ENCODE measurements at places on chromosomes 13 and 19.

GRCh38 chr13:63024458-63024857 is 1608.8 kb upstream of the PCDH20 start:
- no peak for DNase-seq

DNA sequence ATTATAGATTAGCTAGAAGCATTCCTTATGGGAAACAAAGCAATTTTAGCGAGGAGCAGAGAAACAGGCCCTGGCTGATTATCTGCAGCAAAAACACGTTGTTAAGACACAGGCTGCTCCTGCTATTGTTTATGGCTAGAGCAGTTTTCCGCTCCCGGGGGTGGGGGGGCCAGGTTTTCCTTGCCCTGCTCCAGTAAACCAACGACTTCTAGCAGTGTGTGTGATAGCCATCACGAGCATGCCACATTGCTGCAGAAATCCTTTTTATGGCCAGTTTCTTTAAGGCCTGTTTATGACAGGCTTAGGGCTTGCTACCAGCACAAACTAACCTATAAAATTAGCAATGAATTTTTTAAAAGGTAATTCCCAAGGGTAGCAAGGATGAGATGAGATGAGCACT is 18.4 kb upstream of the IL17D start:
- DNase-seq = no peak

DNA sequence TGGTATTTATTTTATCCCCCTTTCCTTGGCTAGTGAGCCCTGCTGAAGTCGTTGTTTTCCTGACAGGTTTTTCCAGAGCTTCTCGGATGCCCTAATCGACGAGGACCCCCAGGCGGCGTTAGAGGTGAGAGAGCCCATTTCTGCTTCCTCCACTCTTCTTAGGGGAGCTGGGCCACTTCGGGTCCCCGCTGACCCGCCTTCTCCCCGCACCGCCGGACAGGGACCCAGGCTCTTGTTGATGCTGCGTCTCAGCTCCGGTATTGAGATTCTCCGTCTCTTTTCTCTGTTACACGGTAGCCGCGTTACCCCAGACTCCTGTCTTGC is 306 bp downstream of the SUGT1 start:
- no peak for DNase-seq

GRCh38 chr13:75258159-75258782 is 223.7 kb downstream of the TBC1D4 start:
- DNase-seq = no peak

- DNase-seq = no peak
These were observed 302.9 kb downstream of the ITGBL1 start for GRCh38 chr13:101755228-101755887.

- DNase-seq = no peak
These were observed 994 bp downstream of the CCDC194 start for GRCh38 chr19:17393002-17393401.

DNA sequence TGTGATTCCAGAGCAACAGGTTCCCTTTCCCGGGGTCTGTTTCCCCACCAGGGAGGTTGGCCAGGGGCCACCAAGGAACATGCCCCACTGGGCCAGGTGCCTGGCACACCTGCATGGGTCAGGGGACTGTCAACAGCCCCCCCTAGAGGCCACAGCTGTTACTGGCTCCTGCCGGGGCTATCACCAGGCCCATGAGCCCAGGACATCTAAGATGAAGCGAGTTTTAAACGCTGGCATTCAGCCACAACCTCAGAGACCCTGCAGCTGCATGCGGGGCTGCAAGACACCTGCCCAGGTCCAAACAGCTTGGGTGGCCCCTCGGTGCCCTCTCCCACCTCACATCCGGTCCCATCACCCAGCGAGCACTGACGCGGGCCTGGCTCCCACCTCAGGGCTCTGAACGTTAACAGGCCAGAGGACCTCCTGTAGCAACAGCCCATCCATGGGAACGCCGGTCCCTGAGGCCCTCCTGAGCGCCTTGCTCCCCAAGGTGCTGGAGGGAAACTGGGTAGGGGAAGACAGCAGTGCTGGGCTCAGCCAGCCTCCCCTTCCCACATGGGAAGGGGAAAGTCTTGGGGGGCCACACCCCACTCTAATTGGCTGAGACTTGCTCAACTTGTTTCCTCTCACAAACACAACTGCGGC is 12.0 kb downstream of the KHSRP start:
- DNase-seq = peak; percentile 40

DNA sequence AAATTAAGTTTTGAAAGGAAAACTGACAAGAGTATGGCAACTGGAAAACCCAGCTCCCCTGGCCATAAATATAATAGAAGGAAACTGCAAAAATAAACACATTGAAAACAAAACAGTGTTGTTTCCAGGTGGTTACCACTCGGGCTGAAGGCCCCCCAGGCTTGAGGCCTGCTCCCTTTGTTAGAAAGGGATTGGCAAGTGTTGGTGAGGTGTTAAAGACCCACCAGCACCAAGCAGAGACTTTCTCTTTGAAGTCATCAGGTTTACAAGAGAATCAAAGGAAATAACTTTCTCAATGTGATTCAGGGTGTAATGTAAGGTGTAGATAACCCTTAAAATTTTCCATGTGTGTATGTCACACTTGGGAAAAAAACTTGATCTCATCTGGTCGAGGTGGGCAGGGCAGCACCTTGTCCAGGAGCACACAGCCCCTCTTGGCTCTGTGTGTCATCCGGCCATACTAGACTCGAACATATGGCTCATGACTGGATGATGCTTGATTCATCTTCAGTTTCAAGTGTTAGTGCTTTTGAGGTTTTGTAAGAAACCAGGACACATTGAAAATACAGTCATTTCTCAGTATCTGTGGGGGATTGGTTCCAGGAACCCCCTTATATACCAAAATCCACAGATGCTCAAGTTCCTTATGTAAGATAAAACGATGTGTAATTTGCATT is 7.8 kb downstream of the ACTN4 start:
- no peak for DNase-seq

GRCh38 chr19:3577723-3578344 is 5.1 kb downstream of the HMG20B start:
- no peak for DNase-seq

- DNase-seq = no peak
These were observed 1.2 kb upstream of the ZNF579 start for GRCh38 chr19:55581823-55582223.

GRCh38 chr13:33349986-33350826 is 64.7 kb upstream of the STARD13 start:
- DNase-seq = no peak

DNA sequence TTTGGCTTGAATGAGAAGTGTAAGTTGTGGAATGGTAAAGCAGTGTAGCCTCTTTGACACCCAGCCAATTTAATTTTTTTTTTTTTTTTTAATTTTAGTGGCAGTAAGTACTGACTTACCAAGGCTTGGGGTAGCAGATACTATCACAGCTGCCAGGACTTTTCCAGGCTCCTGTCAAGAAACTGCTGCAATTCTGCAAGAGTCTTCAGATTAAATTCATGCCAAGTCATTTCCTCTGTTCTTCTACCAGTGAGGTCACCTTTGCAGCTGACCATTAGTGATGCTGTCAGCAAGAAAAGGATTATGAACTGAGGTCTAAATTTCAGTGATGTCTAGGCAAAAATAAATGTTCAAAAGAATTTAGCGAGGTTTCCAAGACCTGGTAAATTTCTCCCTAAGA is 91.2 kb downstream of the GGACT start:
- DNase-seq = no peak

GRCh38 chr13:68386808-68387207 is 1156.7 kb upstream of the PCDH9 start:
- no peak for DNase-seq

- DNase-seq = peak; percentile 74
These were observed 550 bp downstream of the CERS4 start for GRCh38 chr19:8209462-8210378.

DNA sequence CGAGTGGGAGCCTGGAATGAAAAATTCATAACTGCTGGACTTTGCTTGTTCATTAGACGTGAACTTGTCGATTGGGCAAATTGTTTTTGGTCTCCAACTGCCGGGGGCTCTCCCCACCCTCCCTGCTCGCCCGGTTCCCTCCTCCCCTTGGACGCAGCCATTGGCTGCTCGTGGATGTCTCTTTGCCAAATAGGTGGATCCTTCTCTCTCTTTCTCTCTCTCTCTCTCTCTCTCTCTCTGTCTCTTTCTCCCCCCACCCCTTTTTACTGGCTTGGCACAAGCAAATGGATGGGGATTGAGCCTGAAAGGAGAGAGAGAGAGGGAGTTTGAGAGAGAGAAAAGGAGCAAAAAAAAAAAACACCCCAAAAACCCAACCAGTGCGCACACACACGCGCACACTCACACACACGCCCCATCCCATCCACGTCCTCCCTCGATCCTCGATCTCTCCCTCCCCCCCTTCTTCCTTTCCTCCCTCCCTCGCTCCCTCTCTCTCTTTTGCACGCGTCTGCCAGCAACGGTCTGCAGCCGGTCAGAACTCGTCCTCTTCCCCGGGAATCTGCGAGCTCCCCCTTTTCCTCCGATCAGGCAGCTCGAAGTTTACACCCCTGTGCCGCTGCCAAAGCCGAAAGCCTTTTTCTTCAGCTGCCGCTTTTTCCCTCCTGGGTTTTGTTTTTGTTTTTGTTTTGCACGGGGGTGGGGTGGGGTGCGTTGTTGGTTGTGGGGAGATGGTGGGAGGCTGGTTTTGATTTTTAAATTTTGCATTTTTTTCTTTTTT is 27.8 kb downstream of the NFIX start:
- DNase-seq = no peak

DNA sequence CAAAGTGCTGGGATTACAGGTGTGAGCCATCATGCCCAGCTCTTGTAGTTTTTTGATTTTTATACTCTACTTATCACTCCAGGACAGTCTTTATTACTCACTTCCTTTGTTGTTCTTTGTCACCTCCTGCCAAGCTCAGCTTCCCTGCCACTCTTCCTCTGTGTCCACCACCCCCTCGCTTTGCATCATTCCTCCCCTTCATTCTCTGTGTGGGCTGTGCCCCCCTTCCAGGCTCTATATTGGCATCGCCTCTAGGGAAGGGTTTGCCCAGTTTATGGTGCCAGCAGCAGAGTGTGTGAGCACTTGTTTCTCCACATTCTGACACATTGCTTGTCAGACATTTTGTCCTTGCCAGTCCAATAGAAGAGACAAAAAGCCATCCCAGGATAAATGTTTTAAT is 15.1 kb downstream of the ZNF302 start:
- DNase-seq = no peak

GRCh38 chr13:48156466-48156865 is 61.6 kb upstream of the MED4 start:
- DNase-seq = peak; percentile 57

DNA sequence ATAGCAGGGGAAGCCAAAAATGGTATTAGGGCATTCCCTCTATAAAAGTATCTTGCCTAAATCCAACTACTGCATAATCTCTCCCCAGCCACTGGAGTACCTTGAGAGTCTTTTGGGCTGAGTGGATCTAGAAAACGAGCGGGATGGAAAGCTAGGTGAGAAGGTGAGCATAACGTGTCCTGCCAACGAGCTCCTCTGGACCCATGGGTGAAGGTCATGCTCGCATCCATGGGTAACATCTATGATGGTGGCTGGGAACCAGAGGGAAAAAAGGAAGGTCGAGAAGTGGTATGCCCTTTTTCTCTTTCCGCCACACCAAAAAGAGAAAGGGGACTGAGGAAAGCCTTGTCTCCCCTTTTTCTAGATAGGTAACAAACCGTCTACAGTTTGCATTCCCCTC is 63.0 kb downstream of the ZNF208 start:
- no peak for DNase-seq

DNA sequence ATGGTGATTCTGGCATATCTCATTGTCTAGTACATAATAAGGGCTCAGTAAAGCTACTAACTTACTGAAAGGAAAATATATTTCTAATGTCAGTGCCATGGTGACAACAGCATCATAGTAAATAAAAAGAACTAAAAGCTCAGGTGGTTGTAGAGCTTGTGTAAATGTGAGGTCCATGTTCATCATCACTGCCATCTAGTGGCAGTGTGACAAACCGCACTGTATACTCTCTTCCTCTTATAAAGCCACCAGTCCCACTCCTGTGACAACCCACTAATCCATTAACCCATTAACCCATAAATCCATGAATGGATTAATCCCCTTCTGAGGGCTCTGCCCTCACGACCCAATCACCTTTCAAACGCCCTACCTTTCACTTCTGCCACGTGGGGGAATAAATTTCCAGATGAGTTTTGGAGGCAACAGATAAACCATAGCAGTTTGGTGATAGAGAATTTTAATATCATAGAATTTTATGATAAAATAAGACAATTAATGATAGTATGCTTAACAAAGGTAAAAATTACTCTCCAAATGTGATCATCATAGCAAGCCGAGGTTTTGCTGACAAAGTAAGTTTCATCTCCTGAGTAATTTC is 160.4 kb upstream of the SGCG start:
- DNase-seq = no peak

DNA sequence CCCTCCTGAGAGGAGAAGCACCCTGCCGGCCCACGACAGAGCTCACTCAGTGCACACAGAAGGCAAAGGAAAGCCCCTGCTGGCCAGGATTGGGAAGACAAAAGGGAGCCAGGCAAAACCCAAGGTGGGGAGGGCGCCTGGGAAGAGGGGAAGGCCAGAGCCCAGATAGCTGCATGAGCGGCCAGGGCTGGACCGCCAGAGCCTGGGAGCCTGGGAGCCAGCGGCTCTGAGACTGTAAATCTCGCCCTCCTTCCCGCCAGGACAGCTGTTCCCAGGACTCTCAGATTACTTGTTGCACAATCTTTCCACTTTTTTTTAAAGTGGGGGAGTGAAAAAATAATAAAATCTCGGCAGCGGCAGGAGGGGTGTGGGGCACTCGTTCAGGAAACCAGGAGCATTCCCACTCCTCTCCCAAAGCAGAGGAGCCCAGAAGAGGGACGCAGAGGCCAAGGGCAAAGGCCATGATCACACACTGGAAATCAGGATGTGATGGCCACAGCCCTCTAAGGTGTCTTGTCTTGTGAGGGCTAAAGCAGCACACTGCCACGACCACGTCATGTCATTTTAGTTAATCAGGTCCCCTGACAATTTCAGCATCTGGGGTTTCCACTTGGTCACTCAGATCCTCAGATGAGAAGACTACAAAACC is 19.6 kb upstream of the EPHX3 start:
- DNase-seq = no peak

- DNase-seq = no peak
These were observed 11.1 kb downstream of the TEX101 start for GRCh38 chr19:43425567-43426392.

DNA sequence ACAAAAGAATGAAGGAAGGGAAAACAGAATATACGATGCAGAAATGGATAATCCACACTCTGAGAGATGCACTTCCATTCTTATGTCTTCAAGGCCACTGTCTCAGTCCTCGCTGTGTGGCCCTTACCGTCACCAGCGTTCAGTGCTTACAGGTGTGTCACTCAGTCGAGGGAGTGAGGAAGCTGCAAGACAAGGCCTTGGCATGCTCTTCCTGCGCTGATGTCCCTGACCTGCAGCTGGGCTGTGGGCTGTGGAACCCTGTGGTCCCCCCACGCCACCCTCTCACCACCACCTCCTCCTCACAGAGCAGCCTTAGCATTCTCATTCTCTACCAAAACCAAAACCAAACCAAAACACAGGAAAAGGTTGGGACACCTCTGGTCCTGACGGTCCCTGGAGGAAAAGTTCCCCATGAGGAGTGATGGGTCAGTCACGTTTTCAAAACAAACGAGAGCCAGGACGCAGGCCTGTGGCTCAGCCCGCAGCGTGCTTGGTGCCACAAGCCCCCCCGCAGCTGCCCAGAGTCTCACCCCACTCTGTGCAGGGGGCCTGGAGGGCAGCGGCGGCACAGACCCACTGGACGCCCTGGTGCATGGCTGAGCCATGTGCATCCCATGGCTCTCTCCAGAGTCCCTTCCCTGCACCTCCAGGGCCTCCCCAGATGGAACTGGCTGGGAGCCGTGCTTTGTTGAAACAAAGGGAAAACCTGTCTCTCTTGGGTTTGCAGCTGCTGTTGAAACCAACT is 48.2 kb upstream of the GPR183 start:
- no peak for DNase-seq
